NCI-H2081 treated with DMSO at 0.1 percent for 48 hours (cell line): ENCODE measurements at places on chromosomes 2 and 18.

- no peak for DNase-seq
These were observed 54.0 kb downstream of the EPAS1 start for GRCh38 chr2:46351098-46351749.

DNA sequence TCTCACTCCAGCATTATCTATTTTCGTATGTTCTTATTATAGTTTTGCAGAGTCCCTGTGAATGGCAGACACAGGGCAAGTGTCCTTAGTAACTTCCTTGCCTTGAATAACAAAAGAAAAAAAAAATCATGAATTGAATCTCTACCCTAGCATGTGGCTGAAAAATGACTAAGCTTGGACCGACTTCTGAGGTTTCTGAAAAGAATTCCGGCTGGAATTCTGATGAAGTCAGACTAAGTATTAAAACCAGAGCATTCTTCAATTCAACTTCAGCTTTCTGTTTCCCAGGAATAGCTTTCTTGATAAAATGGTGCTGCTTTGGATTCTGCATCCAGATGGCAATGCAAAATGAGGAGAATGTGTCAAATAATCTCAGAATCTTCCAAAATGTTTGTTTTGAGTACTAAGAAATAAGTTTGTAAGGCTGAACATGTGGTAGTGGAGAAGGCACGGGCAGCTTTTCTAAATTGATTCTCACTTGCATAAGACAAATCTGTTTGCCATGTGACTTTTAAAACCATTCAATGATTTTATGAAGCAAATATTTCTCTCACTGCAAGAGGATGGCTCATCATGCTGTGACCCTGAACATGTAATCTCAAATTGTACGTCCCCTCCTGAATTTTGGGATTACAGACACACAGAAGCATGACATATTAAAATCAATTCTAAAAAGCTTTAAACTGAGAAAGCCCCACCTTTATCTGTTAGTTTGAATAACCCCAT, 1462.8 kb upstream of the LRRTM1 start:
- no peak for DNase-seq

GRCh38 chr18:50711386-50711785, 108.4 kb downstream of the MRO start:
- DNase-seq = no peak

- DNase-seq = no peak
These were observed 119.6 kb upstream of the BOD1L2 start for GRCh38 chr18:57027190-57027708.
